ENCODE measurements at places on chromosomes 5 and 9.

GRCh38 chr5:7010591-7010990 is 297.4 kb downstream of the TENT4A start:
- DNase-seq = no peak

DNA sequence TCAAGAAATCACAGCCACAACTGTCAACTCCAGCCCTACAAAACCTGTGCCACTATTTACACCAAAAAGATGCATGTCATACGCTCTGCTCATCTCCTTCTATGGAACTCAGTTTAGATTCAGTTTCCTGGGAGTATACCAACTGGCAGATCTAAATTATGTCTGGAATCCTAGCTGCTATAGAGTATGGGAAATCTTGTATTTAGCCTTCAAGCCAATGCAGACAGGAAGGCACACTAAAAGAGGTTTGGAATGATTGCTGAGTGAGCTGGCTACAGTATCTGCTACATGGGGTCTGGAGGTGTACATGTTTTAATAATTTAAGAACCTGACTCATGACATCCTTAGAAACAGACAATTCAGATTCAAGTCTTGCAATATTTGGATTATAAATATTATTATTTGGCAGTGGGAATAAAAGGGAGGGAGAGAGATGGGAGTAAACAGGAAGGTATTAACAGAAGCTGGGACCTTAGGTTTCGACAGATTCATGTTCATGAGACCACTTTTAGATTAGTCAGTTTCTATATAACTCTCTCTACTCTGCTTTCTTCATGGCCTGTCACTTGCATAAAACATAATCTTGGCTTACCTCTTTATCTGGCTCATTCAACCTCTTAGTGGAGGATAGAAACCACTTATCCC is 178.8 kb upstream of the HAPLN1 start:
- no peak for DNase-seq

- DNase-seq = no peak
These were observed 60.7 kb downstream of the SLC1A1 start for GRCh38 chr9:4550777-4551484.

DNA sequence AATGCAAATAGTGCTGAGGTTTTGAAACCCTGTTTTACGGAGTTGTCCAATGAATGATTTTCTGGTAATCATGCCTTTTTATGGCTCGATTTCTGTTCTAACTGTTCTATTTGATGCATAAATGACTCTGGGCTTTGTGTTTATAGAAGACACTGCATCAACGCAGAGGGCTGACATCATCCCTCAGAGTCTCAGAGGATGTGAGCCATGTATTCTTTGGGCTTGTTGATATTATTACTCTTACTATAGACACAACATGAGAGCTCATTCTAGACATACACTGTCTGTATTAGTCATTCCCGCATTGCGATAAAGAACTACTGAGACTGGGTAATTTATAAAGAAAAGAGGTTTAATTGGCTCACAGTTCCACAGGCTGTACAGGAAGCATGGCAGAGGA is 31.6 kb downstream of the CDH6 start:
- no peak for DNase-seq

All from stimulated activated CD4-positive, alpha-beta T cell treated with anti-CD3 and anti-CD28 coated beads, TNF-alpha, amount 100 ng/mL, for 48 hours (primary cell).